ENCODE measurements at places on chromosomes 3 and 15.

DNA sequence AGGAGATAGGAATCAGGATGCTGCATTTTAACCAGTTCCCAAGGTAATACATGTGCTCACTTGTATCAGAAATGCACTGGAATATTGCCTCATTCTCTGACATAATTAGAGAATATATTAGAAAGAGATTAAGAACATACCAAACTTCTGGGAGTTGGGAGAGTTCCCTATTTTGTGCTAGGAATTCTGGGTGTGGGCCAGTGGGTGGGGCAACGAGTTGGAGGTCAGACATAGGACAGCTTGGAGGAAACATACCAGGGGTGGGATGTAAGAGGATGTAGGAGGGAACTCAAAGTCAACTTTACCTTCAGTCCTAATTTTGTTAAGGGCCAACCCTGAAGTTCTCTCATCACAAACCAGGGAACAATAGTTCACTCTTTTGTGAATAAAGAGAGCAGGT lies 83.6 kb downstream of the SLC7A14 start:
- DNase-seq, result no peak

DNA sequence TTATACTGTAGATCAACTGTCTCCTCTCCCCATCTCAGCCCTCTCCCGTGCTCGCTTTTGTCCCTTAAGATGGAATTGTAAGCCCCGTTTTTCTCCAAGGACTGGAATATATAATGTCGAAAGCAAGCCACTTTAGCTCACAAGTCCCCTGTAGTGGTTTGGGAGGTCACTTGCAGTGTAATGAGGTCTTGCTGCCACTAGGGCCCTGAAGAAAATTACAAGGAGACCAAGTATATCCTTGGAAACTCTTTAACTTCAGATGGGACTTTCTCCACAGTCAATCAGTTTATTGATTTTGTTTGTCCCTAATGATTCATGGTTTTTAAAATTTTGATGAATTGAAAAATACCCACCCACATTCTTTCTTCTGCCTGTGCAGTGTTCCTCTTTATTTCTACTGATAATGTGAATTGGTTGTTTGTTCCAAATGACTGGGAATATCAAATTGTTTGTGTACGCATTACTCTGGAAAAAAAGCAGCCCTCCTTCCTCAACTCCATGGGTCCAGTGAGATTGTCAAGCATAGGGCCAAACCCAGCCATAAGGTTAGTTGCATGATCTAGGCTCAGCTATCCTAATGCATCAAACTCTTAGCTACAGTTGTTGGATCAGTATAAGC lies 294.8 kb downstream of the MCTP2 start:
- no peak for DNase-seq

GRCh38 chr3:12299026-12299425 lies 10.2 kb downstream of the PPARG start:
- no peak for DNase-seq

- DNase-seq, result no peak
These were observed 1198.3 kb upstream of the ALCAM start for GRCh38 chr3:104168386-104168785.

DNA sequence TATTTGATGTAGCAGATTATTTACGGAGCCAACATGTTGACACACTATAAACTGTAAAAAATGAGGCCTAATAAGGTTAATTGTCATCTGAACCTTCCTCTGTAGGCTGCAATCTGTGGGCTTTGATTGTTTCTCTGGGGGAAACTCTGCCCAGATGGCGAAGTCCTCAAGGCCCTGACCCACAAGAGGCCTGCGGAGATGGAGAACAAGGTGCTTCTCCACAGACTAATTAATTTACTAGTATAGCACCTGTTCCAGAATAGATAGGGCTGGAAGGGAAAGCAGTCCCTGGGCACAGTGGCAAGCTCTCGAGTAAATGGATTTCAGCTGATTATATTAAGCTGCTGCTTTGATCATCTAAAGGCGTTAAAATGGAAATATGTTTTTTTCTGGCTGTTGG lies 338.8 kb upstream of the DNAJC19 start:
- DNase-seq, result no peak

DNA sequence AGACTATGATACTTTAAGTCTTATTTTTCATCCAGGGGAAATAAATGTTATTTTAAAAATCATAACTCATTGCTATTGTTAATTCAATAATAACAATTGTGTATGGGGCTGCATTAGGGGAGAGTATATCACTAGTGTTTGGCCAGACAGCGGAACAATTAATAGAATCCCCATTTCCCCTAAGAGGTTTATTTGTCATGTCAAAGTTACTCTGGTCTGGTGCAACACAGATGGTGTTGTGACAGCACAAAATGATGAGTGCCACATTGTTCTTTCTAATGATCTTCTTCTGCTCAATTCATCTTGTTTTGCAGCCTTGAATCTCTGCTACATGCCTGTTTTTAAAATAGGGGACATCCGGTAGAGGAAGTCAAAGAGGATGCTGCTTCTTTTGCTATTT lies 351.6 kb downstream of the NSUN3 start:
- DNase-seq, result no peak

- DNase-seq, result no peak
These were observed 3.9 kb downstream of the NUP210 start for GRCh38 chr3:13415997-13416793.

DNA sequence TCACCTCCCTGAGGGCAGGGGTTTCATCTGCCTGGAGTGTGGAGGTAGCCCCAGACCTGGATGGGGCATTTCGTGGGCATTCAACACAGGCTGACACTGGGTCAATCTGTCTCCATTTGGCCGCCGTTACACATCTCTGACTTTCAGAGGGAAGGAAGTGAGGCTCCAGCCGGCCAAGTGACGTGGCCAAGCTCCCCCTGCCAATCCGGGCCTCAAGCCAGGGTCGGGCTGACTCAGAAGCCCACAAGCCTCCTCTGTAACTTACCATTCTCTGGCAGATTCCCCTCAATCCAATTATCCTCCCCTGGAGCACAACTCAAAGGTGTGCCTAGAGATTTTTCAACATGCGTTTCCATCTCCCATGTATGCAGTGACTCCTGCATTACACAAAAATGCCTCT lies 227.6 kb downstream of the KLF13 start:
- no peak for DNase-seq

DNA sequence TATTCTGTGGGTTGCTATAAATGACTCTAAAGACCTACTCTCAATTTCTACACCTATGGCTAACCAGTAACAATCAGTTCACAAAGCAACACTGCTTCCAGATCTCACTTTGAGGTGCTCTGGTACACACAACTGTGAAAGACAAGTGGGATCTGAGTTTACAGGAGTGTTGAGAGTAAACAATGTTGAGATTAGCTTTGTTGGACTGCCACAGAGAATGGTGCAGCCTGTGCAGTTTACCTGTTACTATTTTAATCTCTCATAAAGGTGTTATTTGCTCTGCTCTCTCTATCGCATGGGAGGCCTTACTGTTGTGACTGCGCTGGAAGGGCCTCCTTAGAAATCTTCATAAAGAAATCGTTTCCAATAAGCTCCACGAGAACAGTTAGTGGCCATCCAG lies 112.0 kb downstream of the SOX2 start:
- no peak for DNase-seq

DNA sequence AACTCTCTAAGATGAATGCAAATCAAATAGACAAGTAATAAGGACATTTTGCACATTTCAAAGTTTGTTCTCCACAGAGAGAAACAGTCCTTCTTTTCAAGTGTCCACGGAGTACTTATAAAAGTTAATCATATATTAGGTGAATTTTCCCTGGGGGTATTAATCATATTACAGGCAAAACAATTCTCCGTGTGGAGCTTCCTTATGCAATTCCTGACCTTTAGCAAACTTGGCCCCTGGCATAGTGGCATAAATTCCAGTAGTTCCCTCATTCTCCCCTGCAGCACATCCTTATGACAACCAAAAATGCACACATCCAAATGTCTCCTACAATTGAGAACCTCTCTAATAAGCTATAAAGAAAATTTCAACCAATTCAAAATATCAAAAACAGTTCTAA lies 34.4 kb downstream of the FSIP1 start:
- no peak for DNase-seq

GRCh38 chr3:54069961-54070360 lies 52.4 kb upstream of the CACNA2D3 start:
- no peak for DNase-seq

DNA sequence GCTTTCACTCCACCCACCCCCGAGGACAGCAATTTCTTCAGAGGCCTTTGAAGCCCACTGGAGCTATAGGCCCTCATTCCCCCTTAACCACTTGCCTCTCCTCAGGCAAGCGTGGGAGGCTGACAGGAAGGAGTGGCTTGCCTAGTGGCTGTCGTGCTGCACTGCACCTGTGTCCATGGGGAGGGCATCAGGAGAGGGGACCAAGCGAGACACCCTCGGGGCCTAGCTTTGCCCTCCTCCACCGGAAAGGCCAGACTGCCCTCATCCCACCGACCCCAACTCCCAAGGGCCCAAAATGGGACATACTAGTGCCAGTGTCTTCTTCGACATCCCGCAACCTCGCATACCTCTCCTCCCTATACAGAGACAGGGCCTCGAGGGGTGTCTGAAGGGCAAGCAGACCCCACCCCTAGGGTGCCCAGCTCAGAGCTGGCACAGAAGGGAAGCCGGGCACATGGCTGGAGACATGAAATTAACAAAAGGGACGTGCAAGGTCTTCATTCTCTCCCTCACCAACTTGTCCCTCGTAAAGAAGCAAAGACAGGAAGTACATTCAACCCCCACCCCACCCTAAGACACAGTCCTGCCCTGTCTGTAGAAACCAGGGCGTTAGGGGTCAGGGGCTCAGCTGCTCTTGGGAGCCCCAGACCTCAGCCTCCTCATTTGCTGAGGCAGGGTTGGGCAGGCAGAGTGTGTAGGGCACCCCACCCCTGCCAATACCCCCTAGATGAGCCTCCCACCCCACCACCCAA lies 24.3 kb downstream of the VIPR1 start:
- DNase-seq, result no peak

GRCh38 chr15:22228101-22228762 lies 147.9 kb downstream of the OR4M2 start:
- DNase-seq, result no peak

DNA sequence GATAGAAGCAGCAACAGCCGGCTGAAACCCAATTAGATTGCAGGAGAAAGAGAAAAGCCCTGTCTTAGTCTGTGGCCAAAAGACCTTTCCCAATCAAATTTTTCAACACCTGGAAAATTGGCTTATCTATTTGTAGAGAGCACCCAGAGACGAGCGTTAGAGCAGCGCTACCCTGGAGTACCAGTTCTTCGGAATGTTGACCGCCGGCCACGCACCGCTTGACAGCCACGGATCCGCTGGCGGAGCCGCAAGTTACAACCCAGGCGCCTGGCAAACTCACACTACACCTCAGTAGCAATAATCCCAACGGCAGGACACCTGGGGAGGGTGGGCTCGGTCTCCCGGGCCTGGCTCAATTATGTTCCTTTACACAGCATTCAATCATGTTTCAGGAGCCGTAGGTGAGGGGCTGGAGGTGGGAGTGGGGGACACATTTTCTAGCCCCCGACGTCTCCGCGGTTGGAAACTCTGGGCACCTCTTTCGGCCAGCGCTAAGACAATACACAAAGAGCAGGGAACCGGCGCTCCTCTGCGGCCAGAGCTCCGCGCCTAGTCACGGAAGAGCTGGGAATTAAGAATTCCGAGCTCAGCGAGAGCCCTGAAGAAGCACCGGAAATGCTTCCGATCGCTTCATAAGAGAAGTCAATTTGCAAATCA lies 1.2 kb downstream of the MB21D2 start:
- DNase-seq, result peak; percentile 53

DNA sequence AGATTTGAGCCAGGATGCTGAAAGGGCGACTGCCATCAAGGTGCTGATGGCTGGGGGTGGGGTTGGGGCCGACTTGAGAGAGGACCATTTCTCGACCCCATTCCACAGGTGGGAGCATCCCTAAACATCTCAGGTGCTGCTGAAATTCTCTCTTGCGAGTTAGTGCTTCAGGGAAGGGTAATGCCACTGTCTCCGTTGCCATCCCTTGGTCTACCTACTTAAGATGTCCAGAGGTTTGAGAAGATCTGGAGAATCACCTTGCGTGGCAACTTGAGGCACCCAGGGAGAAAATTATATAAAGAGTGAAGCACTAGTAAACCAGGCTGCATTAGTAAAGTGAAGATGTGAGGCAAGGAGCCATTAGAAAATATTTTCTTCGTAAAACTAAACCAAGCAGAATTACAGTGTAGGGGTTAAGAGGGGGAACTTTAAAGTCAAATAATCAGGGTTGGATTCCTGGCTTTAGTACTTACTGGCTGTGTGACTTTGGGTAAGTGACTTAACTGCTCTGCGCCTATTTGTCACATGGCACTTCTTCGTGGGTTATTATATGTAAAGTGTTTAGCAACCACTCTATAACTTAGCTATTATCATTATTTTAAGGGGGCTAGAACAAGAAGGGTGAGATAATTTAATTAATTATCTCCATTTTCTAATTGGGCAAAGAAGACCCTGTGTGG lies 662 bp upstream of the RFTN1 start:
- no peak for DNase-seq

- DNase-seq, result no peak
These were observed 69.3 kb downstream of the BBX start for GRCh38 chr3:107592073-107592472.

- DNase-seq, result no peak
These were observed 1.7 kb upstream of the PLA2G4F start for GRCh38 chr15:42157981-42158765.

- DNase-seq, result peak; percentile 23
These were observed 11.0 kb downstream of the VILL start for GRCh38 chr3:38001456-38002081.

- no peak for DNase-seq
These were observed 31.3 kb downstream of the LAMP3 start for GRCh38 chr3:183131186-183131725.

DNA sequence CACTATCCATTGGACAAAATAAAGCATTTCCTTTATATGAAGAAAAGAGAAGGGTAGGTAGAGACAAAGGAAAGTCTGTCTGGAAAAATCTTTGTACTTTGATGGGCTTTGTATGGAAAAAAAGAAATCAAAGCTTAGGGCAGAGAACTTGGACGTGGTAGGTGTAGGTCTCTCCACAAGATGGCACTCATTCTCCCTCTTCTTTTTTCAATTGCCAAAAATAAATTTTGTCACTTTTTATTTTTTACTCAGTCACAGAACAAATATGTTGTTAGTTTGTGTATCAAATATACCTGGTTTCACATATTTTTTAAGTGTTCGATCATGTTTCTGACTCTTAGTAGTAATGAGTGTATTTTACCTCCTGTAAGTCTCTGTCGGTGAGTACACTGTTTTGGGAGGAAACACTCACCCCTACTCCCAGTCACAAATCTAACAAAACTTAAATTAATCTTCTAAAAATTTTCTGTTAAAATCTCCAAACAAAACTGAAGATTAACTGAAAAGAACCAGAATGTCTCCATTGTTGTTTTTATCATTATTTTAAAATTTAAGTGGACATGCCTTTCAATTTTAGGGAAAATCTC lies 415.8 kb upstream of the GOLIM4 start:
- no peak for DNase-seq

DNA sequence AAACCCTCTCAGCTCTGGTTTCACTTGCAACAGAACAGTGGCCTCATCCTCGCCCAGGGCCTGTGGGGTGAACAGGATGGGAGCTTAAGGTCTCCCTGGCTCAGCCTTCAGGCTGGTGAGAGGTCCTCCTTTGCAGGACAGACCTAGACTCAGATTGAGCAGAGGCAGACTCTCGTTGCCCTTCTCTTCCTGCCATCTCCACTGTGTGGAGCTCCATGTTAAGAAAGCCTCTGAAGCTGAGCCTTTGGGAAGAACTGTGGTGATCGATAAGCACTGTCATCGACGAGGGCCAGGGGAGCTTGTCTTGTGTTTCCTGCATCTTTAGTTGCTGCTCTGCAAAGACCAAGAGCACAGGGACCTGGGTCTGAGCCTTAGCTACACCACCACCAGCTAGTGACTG lies 37.8 kb upstream of the GRIP2 start:
- DNase-seq, result no peak
